CMK (cell line): ENCODE measurements at places on chromosomes 3 and 15.

GRCh38 chr15:84967380-84967779 lies 14.3 kb upstream of the PDE8A start:
- no peak for DNase-seq

DNA sequence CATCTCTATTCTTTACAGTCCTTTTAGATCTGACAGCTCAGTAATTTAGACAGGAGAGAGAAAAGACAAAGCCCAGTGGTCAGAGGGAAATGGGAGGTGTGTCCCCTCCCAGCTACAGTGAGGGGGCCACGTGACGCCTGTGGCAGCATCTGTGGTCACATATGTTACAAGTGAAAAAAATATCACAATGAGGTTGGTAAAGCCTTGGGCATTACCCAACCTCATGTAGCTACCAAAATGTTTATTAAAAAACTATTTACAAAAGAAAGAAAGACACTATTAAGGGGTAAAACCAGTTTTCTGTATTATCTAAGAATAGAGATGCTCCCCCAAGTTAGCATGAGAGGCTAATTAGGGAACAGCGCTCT lies 42.9 kb upstream of the PLCL2 start:
- no peak for DNase-seq

- no peak for DNase-seq
These were observed 35.5 kb downstream of the C3orf80 start for GRCh38 chr3:160260587-160261270.

DNA sequence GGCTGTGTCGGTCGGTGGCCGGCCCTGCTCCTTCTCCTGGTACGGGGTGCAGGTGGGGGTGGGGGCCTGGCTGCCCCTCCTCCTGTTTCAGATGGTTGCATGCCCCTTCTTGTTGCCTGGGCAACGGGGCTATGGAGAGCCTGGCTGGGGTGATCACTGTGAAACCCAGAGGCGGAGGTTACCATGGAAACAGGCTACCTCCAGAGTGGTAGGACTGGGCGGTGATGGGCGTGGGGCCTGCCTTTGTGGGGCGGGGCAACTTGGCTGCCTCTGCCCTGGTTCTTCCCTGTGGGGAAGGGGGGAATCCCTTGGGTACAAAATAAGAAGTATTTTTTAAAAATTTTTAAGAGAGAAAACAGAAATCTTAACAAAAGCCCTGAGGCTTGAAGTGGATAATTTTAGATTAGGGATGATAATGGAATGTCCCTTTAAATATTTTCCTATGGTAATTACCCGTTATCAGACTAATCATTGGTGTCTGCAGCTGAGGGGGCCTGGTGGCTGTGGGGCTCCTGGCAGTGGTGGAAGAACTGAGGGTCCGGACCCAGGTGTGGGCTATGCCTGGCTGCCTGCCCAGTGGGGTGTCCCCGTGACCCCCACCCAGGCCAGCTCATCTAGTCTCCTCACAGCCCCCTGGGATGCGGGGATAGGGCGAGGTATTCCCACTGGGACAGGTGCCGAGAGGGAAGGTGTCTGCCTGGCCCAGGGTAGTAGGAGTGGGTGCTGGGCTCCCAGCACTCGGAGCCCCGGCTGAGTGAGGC lies 32.5 kb downstream of the PLXNA1 start:
- no peak for DNase-seq

- no peak for DNase-seq
These were observed 126.3 kb downstream of the IQCH start for GRCh38 chr15:67380921-67381320.

DNA sequence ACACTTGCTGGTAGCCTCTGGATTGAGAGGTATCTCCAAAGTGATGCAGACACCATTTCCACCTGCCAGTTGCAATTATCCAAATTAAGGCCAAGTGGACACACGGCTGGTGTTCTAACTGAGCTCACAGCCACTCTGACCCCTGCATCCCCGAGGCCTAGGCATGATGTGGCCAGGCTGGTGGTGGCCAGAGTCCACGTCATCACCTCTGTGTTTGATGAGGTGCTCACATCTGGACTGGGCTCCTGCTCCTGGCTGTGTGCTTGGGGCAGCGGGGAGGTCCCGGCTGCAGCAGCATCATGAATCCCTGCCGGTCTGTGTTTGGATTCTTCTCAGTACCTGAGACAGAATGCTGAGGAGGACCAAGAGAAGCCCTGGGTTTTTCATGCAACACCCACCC lies 4.9 kb downstream of the OXTR start:
- no peak for DNase-seq

DNA sequence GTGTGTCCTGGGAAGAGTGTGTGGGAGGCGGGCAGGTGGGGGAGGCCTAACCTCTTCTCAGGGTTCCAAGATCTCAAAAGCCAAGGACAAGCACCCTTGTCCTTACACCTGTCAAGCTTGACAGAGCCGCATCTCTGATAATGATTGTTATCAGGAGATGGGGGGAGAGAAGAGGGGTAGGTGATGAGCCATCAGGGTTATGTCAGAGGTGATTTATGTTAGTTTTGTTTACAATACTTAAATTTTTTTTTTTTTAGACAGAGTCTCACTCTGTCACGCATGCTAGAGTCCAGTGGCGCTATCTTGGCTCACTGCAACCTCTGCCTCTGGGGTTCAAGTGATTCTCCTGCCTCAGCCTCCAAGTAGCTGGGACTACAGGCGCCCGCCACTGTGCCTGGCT lies 7.4 kb upstream of the NCBP2 start:
- DNase-seq: no peak

- DNase-seq: no peak
These were observed 330.2 kb downstream of the EPHB1 start for GRCh38 chr3:135125171-135125801.

GRCh38 chr15:59266028-59266427 lies 59.4 kb downstream of the LDHAL6B start:
- DNase-seq: no peak

GRCh38 chr15:71811752-71812735 lies 1.7 kb downstream of the NR2E3 start:
- no peak for DNase-seq

DNA sequence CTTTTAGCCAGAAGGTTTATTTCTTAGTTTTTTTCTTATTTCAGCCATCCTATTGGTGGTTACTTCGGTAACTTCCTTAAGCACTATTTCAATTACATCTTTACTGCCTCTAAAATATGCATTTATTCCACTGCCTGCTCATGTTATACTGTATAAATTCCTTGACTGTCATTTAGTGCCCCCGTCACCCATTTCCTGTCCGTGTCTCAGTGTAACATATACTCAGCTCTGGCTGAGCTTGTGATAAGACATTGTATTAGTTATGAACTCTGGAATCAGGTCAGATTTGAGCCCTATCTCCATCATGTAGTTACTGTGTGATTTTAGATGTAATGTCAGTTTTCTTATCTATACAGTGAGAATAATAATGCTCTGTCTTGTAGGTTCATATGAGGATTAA lies 24.2 kb downstream of the PIAS1 start:
- DNase-seq: no peak

DNA sequence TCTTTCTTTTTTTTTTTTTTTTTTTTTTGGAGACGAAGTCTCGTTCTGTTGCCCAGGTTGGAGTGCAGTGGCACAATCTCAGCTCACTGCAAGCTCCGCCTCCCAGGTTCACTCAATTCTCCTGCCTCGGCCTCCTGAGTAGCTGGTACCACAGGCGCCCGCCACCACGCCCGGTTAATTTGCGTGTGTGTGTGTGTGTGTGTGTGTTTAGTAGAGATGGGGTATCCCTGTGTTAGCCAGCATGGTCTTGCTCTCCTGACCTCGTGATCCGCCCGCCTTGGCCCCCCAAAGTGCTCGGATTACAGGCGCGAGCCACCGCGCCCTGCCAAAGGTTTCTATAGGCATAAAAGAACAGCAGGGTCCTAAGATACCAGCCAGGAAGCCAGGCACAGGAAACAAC lies 261.0 kb upstream of the CCDC54 start:
- DNase-seq: no peak

DNA sequence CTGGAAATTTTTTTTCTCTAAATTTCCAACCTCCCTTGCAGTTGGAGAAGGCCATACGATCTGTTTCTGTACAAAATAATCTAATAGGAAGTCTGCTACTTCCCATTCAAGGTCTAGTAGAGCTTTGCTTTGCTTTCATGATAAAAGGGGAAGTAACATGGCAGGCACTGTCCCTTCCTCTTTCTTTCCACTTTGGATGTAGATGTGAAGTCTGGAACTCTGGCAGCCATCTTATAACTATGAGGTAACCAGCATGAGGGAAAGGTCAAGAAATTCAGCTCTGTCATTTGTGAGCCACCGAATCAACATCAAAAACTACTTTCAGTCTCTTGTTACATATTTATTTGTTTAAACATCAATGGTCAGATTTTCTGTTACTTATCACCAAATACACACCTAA lies 156.3 kb downstream of the MTHFS start:
- no peak for DNase-seq

DNA sequence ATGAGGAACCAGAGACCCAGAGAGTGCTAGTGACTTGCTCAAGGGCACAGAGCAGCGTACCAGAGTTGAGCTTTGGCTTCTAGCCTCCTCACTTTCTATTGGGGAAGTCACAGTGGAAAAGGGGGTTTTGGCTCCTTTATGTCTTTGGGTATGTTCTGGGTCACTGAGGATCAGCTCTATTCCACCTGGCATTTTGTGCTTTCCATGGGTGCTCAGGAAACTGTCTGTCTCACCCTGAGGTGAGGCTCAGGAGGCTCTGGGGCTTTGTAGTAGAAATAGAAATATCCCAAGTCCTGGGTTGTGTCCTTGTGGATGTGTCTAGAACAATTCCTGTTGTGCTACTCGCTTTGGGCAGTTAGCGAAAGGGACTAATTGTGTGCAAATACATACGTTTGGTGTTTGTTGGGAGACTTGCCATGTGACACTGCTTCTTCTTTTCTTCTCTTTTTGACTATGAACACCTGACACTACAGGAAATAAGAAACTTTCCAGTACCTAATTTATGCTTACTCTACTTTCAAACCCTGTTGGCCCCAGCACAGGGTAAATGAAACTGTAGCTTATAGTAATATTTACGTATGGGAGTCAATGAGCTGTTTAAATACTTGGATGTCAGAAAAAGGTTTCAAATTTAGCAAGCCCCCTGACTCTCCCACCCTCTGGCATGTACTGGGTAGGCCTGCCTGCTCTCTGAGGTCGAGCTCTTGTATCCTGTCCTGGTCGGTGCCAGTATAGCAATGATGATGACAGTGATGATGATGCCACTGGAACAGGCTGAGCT lies 35.6 kb downstream of the SMAD3 start:
- no peak for DNase-seq

- no peak for DNase-seq
These were observed 91.5 kb downstream of the ADAMTS17 start for GRCh38 chr15:100250176-100250800.

GRCh38 chr15:101373577-101373976 lies 78.5 kb upstream of the SNRPA1 start:
- no peak for DNase-seq

DNA sequence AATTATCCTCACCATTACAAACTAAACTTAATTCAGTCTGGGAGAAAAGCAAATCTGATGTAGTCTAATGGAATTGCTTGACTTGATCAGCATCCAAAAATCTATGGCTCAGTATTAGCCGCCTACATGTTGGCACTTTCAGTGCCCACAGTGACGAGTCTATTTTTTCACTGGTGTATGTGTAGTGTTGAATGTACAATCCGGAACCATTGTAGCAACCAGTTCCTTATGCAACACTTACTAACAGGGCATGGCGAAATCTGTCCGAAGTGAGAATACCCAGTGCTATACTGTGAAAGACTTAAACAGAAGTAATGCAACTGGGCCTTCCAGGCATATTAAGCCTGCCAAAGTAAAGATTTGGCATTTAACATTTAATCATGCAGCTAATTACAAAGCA lies 18.6 kb downstream of the LRRN1 start:
- DNase-seq: no peak

GRCh38 chr3:197149528-197149927 lies 119.9 kb upstream of the MELTF start:
- peak; percentile 11 for DNase-seq

DNA sequence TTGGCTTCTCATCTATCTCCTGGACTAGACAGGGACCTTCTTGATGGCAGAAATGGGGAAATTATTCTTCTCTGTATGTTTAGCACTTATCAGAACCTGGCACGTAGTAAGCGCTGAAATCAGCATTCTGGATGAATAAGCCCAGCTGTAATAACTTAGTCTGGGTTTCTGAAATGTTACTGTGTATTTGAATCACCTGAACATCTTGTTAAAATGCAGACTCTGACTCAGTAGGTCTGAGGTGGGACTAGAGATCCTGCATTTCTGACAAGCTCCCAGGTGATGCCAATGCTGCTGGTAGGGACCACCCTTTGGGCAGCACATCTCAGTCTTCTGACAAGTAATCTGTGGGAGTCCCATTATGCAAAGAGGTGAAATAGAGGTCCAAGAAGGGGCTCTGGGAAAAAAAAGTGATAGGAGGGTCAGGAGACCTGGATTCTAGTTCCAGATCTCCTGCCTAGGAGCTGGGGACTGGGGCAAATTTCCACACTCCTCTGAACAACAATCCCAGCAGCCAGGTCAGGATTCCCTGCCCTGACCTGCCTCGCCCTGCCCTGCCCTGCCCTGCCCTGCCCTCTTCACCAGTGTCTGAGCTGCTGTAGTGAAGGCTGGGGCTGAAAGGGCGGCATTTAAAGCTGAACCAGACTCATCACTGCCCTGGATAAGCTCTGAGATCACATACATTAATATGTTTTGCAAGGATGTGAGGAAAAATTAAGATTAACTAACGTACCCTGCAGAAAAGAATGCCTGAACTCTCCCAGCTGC lies 17.2 kb upstream of the SLC6A11 start:
- DNase-seq: no peak

DNA sequence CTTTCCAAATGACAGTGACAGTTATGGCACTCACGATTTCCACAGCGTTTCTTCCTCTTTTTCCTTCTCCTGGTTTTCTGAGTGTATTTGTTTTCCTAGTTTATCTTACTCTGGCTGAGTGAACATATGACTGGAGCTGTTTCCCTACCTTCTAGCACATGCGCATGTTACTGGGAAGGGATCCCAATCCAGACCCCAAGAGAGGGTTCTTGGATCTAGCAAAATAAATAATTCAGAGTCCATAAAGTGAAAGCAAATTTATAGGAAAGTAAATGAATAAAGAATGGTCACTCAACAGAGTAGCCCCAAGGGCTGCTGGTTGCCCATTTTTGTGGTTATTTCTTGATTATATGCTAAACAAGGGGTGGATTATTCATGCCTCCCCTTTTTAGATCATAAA lies 23.8 kb downstream of the METTL6 start:
- no peak for DNase-seq

DNA sequence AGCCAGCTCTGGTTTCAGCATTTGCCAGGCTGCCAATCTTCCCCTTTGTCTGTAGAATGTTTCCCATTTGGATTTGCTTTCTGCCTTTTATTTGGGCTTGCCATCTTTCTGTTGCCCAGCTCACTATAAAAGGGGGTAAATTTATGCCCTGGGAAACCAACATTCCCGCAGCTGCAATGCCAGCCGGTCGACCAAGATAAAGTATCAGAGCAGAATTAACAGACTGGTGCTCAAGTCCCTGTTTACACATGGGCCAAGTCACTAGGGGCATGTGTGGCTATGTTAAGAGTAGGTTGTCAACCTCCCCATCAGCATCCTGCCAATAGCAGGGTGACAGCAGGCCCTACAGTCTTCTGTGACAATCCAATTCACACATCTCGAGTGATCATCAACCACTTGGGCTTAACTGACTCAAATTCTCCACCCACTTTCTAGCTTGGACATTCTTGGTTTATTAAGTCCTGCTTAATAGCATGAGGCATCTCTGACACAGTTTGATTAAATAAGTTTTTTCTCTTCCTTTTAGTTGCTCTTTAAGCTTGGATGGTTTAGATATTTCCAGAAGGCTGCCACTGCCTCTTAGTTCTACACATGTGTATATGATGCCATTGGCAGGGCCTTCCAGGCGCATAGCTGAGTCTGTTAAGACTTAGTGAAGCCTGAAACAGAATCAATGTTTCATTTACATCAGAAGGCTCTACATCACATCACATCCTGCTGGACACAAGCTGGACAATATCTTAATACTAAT lies 24.1 kb upstream of the VEPH1 start:
- no peak for DNase-seq
